ENCODE measurements at places on chromosomes 2 and 18.

DNA sequence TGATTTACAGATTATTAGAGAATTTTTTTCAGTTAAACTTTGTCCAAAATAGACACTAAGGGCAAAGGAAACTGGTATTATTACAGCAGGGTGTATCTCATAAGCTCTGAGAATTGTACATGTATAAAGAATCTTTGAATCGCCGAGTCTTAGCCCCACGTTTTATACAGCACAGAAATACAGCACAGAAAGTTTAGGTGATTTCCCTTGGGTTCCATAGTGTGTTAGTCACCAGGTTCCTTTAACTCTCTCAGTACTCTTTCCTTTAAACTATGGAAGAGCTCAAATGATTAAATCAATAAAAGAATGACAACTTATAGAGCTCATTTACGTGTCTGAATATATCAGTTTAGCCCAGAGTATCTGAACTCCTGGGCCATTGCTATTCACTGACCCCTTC lies 256.8 kb downstream of the NEDD4L start:
- no peak for DNase-seq

DNA sequence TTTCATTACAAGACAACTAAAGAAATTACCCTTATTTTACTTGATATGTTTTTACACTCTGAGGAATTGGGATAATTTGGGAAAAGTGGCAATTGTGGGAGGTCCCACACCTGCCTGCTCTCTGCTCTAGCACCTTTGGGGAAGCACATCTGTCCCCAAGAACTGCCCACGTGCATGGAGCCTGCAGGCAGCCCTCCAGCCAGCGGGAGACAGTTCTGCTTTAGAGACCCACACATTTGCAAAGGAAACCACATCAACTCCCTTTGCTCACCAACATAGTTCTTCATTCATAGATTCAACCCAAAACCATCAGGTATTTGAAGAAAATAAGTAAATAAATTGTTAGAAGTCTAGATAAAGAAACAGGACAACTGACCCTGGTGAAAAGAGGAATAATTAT lies 239.9 kb upstream of the ID2 start:
- no peak for DNase-seq

DNA sequence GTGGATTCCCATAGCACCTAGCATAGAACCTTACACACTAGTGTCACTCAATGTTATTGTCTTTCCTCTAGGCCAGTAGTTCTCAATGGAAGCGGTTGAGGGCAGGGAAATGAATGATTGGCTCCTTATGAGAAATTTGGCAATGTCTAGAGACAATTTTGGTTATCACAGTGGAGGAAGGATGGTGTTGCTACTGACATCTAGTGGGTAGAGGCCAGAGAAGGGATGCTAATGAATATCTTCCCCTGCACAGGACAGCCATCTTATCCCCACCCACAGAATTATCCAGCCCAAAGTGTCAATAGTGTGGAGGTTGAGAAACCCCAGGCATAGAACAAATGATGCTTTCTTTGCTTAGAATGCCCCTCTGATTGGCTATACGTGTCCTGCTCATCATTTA lies 15.8 kb downstream of the C18orf63 start:
- no peak for DNase-seq

DNA sequence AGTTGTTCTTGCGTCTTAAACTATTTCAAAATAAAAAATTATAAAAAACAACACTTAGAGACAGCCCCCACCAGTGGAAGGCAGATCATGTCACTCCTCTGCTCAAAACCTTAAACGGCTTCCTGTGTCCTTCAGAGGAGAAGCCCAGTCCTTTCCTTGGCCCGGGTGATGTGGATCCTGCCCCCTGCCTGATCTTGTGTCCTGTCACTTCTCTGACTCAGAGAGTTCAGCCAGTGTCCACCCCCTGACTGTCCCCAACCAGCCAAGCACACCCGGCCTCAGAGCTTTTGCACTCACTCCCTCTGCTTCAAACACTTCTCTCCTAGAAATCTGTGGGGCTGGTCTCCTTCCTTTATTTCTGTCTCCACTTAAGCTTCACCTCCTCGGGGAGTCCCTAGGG lies 35.4 kb downstream of the TOGARAM2 start:
- no peak for DNase-seq

DNA sequence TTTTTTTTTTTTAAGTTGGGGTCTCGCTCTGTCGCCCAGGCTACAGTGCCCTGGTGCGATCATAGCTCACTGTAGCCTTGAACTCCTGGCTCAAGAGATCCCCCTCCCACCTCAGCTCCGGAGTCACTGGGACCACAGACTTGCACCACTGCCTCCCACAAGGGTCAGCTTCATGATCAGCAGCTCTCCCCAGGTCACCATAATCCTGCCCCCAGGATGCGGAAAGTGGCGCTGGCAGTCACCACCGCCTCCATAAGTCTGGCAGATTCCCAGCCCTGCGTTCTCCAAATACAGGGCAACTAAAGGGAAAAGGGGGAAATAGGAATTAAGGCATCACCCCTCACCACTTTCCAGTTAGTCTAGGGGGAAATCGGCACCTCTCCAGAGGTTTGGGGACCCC lies 5.2 kb upstream of the ARID5A start:
- DNase-seq, result no peak

DNA sequence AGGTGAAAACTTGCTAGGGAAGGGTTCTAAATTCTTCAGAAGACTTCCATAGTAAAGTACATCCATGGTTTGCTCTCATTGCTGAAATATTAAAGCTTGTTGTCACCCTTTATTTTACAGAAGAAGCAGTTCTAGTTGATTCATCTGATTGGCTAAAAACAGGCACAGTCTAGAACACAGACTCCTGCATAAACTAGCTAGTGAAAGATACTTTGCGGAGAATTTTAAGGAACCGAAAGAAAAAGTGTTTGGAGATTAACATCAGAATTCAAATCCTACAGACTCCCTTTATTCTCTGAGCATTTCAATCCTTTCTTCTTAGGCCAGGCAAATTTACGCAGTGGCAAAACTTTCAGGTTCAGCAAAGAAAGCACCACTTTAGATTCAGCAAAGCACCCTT lies 1076.5 kb upstream of the ZEB2 start:
- DNase-seq, result no peak

DNA sequence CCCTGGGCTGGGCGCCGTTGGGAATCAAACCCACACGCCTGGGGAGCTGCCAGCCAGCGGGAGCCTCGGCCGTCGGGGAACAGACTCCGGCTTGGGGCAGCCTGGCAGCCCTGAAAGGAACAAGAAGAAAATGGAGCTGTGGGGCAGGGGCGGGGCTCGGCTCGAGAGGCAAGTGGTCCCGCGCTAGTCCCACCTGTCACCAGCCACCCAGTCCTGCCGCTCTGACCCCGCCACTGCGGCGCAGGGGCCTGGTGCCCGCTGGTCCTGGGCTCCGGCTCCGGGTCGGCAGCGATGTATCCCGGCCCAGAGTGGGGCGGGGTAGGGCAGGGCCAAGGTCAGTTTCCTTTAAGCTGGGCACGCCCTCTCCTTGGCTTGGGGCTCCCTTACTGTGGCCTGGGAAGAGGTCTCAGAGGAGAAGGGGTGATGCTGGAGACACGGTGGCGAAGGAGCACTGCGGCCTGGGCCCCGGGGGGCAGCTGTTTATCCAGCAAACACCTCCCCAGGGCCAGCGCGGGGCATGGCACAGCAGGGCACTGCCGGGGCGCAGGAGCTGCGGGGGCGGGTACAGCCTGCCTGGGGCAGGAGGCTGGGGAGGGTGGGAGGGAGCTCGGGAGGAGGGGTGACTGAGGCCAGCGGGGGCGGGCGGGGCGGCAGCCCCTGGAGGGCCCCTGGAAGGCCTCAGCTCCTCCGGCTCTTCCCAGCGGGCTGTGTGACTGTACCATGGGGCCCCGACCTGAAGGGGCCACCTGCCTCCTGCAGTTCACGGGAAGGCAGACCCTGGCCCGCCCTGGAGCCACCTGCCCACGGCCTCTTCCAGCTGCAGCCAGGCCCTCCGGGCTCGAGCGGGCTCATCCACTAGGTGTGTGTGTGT lies 15.6 kb downstream of the ODC1 start:
- DNase-seq, result peak; percentile 67

DNA sequence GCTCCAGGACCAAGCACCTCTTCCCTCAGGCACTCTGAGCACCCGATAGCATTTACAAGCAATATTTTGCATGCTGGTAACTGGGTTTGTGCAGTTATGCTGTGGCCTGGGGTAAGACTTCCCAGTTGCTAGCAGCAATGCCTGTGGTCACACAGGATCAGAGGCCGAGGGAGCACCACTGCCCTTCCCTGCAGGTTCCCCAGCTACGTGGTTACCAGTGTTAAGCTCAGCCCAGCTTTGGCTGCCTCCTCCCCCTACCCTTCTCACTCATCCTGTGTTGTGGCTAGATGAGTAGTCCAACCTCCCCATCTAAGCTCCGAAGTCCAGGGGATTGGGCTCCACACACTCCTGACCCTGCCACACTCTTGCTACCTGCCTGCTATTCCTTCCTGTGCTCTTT lies 141.1 kb downstream of the CELF4 start:
- DNase-seq, result no peak

GRCh38 chr2:104658144-104658835 lies 195.6 kb upstream of the POU3F3 start:
- DNase-seq, result peak; percentile 63

- DNase-seq, result peak; percentile 93
These were observed 38.7 kb downstream of the PKDCC start for GRCh38 chr2:42086500-42086953.

- DNase-seq, result no peak
These were observed 84.1 kb downstream of the BOD1L2 start for GRCh38 chr18:57230861-57231585.

DNA sequence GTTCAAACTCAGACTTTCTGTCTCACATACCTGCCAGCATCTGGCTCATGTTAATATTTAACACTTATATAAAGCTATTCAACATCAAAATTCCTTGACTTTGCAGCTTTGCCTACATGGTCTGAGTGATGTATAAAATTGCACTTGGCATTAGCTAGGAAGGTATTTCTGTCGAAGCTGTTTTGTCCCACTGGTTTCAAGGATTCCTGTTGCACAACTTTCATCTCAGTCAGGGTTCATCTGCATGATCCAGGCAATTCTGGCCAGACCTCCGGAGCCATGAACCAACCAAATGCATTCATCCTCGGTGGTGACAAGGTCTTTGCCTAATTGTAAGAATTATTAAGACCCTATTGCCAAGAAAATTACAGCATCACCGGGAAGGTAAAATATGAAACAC lies 185.4 kb downstream of the ZEB2 start:
- DNase-seq, result no peak

- DNase-seq, result no peak
These were observed 84.3 kb upstream of the SERTAD2 start for GRCh38 chr2:64738026-64738425.

DNA sequence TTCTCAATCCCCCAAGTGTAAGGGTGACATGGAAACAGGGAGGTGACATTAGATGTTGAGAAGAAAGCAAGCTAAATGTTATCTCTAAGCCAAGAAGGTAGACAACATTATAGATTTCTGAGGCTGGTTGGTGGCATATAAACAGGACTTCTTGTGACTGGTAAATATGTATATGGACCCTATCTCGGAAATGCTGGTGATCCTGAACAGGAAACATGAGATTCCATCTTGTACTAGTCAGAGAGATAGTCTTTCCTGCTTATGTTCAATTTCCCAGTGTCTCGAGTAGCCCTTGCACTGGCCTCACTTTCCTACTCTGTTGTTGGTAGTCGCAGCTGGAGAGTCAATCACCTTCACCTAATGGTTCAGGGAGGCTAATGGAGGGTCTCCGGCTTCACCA lies 26.8 kb downstream of the MOGAT1 start:
- DNase-seq, result no peak

- DNase-seq, result no peak
These were observed 18.1 kb upstream of the LCLAT1 start for GRCh38 chr2:30428827-30429461.

DNA sequence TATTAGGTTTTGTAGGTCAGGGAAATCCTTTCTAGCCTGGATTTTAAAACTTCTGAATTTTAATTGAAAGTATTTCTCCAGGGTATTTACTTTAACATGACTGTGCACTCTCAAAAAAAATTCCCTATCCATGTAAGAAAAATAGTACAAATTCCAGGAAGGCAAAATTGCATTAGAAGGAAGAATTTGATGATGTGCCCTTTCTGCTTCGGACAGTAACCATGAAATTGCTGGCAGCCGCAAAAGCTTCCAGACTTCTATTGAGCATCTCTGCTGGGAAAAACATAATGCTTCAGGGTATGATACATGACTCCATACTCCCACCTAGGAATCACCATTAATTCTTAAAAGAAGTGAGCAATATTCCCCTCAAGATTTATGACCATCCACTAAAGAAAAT lies 17.2 kb upstream of the KLF7 start:
- DNase-seq, result no peak

GRCh38 chr2:86274265-86274917 lies 63.0 kb downstream of the REEP1 start:
- no peak for DNase-seq

- DNase-seq, result no peak
These were observed 143.3 kb downstream of the HDAC4 start for GRCh38 chr2:239257511-239257937.

DNA sequence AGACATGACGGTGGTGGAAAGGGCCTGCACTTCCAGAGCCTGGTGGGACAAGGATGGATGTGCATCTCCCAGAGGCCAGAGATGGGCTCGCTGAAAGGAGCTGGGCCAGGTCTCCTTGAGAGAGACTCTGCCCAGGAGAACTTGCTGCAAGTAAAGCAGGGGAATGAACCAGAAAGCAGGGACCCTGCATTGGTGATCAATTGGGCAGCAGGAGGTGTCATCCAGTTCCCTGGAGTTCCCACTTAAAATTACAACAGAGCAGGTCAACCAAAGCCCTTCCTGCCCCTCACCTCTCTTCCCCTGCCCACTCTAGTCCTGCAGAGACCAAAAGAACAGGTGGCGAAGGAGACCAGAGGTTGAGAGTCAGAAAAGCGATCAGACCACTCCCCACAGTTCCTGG lies 69.7 kb upstream of the CAB39 start:
- DNase-seq, result no peak

DNA sequence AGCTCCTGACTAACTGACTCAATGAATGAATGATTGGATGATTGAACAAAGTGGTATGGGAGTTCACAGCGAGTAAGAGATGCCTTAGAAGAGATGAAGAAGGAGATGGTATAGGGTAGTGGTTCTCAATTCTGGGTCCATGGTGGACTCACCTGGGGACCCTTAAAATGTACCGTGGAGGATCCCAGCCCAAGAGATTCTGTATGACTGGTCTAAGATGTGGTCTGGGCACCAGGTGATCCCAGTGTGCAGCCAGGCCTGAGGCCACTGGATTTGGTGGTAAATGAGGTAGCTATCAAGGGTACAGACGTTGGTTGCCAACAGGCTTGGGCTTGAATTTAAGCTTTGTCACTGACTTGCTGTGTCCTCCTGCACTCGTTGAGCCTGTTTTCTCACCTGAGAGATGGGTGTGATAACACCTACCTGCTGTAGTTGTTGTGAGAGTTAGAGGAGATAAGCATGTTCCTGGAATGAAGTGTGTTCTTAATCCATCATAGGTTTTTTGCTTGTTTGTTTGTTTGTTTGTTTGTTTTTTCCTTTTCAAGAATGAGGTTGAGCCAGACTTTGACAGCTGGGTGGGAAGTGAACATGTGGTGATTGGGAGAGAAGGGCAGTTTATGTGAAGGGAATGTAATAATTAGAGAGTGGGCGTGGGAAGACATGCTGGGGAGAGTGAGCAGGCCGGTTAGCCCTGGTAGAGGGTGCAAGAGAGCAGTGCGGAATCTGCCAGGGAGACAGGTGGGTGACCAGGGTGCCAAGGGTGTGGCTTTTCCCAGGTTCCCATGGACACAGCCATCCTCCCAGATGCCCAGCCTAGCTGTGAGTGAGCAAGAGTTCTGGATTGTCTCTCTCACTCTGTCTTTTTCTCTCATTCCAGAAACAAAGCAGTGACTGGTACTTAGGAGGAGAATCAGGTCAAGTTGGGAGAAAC lies 31.4 kb upstream of the IL1B start:
- no peak for DNase-seq

All from eye (tissue), 1 donor.